A549 treated with ZK216348 at 1 μM for 4 hours (cell line): ENCODE measurements at places on chromosomes 1 and 21. TPM values are rescaled to one million over a fixed set of nuclear protein-coding genes. Genes with fewer than 3 reads are reported as not detected.

Gene NGF
- total RNA-seq: 1.6 to 2.4 TPM (median 1.8 TPM) in 5 replicates

Gene GJA4
- not detected in 5 replicates for total RNA-seq

Gene OVAAL
- total RNA-seq: 0.18 TPM in 1 of 5 replicates, not detected in the others

Gene STIL
- 9.3 to 10.9 TPM (median 10.3 TPM) in 5 replicates for total RNA-seq

Gene OR2G6
- not detected in 5 replicates for total RNA-seq

Gene IL19
- total RNA-seq: not detected in 5 replicates

Gene FAM78B
- total RNA-seq: 0.07 to 0.32 TPM (median 0.27 TPM) in 5 replicates

Gene ARHGAP30
- 0.06 to 0.19 TPM (median 0.08 TPM) in 5 replicates for total RNA-seq

Gene SYNC
- total RNA-seq: 10.7 to 18.5 TPM (median 13.9 TPM) in 5 replicates

Gene DIP2A
- total RNA-seq: 9.0 to 14.5 TPM (median 14.0 TPM) in 5 replicates

Gene CSDE1
- 123 to 173 TPM (median 127 TPM) in 5 replicates for total RNA-seq

Gene LCE6A
- not detected in 5 replicates for total RNA-seq

Gene TFF1
- total RNA-seq: 20.3 to 28.6 TPM (median 25.3 TPM) in 5 replicates

Gene ATP1A4
- not detected in 5 replicates for total RNA-seq

Gene SLAMF9
- 0.19 to 0.75 TPM (median 0.39 TPM) in 4 of 5 replicates, not detected in the other for total RNA-seq

Gene CHIA
- total RNA-seq: not detected in 5 replicates

Gene SLFNL1
- total RNA-seq: not detected in 5 replicates

Gene SPRR3
- total RNA-seq: not detected in 5 replicates

Gene TIE1
- total RNA-seq: not detected in 5 replicates

Gene RO60
- 20.2 to 26.9 TPM (median 26.5 TPM) in 5 replicates for total RNA-seq

Gene TBX15
- total RNA-seq: 0.06 to 0.11 TPM (median 0.09 TPM) in 3 of 5 replicates, not detected in the others

Gene CTTNBP2NL
- total RNA-seq: 4.6 to 10.8 TPM (median 9.0 TPM) in 5 replicates

Gene AMY1B
- total RNA-seq: not detected in 5 replicates
